ENCODE measurements at places on chromosomes 11 and 22. TPM values are rescaled to one million over a fixed set of nuclear protein-coding genes. Genes with fewer than 3 reads are reported as not detected.
A peak's percentile ranks its signal among the peaks of the same experiment; 100 is the strongest.

GRCh38 chr11:44709966-44710365, 16.8 kb upstream of the TSPAN18 start:
- DNase-seq = no peak

DNA sequence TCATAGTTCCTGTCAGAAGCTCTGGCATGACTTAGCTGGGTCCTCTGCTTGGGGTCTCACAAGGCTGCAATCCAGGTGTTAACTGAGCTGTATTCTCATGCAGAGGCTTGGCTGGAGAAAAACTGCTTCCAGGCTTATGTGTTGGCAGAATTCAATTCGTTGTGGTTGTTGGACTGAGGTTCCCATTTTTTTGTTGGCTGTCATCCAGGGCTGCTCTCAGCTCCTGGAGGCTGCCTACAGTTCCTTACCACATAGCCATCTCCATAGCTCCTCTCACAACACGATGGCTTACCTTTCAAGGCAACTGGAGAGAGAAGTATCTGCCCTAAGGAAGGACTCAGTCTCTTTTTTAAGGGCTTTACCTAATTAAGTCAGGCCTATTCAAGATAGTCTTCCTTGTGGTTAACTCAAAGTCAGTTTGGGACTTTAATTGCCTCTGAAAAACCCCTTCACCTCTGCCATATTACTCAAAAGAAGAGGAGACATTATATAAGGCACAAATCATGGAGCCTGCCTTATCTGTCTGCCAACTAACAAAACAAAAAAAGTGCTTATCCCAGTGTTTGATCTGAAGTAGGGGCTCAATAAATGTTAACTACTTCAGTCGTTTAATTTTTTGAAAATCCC, 35.2 kb downstream of the OR2AG2 start:
- DNase-seq = no peak

DNA sequence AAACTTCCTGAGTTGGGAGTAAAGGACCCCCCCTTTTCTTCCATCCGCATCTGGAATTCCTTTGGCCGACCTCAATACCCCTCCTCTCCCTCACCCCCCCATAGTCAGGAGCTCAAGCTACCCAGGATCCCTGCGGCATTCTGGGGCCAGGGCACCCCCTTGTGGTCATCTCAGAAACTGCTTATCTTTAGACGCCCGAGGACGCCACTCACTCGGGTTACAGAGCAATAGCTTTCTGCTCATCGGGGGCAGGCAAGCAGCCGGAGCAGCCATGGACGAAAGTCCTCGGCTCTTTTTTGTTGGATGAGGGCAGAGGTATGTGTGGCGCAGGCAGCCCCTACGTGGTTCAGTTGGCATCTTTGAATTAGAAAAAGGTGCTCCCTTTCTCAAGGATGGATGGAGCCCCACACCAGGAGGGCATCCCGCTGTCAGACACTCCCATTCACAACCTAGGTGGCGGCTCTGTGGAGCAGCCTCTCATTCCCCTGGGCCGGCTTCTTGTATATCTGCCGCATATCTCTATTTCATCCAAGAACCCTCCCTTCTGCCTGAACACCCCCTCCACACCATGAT, 2.3 kb downstream of the C1QTNF5 start:
- no peak for DNase-seq

DNA sequence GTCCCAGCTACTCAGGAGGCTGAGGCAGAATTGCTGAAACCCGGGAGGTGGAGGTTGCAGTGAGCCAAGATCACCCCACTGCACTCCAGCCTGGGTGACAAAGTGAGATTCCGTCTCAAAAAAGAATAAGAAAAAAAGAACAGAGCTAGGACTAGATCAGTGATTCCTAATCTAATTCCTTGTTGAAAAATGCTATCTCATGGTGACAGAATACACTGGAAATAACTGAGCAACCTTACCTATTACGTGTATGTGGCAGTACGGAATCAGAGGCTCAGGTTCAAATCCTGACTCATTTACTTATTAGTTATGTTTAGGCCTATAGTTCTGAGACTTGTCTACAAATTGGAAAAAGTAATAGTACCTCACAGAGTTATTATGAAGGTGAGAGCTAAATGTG, 19.5 kb upstream of the RCE1 start:
- DNase-seq = no peak

DNA sequence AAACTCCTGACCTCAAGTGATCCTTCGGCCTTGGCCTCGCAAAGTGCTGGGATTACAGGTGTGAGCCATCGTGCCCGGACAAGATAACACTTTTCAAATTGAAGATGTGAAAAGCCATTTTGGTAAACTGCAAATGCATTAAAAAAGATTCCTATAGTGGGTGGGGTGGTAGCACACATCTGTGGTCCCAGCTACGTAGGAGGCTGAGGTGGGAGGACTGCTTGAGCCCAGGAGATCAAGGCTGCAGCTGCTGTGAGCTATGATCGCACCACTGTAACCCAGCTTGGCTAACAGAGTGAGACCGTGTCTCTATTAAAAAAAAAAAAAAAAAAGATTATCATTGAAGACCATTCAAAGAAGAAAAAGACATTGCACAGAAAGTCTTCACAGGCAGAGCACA, 16.9 kb upstream of the ARFGAP3 start:
- no peak for DNase-seq

DNA sequence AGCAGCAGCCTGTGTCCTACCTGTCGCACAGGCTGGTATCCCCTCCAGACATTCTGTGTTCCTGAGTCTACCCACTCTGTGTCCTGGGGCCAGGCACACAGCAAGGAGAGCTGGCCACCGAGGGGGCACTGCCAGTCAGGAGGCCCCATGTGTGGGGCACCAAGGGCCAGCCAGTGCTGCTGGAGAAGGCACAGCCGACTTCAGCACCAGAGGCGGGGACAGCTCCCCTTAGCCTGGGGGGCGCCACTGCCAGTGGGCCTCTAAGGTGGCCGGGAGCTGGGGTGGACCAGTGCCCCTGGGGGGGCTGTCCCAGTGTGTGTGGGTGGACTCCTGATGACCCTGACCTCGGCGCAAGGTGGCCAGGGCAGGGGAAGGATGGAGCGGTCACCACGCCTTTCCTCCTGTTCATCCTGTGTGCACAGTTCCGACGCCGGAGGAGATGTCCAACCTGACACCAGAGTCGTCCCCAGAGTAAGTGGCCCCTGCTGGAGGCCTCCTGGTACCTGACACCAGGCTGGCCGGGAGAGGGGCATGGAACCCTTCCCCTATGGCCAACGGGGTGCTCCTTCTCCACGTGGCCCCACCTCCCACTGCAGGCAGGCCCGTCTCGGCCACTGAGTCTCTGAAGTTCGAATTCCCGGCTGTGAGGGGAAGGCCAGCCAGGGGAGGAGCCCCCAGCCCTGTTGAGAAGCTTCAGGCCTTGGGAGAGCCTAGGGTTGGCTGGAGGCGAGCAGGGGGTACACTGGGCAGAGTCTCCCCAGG, 35.4 kb downstream of the MOB2 start:
- DNase-seq = no peak

- DNase-seq = no peak
Measured at GRCh38 chr11:112106070-112106469, 19.4 kb downstream of the SDHD start.

DNA sequence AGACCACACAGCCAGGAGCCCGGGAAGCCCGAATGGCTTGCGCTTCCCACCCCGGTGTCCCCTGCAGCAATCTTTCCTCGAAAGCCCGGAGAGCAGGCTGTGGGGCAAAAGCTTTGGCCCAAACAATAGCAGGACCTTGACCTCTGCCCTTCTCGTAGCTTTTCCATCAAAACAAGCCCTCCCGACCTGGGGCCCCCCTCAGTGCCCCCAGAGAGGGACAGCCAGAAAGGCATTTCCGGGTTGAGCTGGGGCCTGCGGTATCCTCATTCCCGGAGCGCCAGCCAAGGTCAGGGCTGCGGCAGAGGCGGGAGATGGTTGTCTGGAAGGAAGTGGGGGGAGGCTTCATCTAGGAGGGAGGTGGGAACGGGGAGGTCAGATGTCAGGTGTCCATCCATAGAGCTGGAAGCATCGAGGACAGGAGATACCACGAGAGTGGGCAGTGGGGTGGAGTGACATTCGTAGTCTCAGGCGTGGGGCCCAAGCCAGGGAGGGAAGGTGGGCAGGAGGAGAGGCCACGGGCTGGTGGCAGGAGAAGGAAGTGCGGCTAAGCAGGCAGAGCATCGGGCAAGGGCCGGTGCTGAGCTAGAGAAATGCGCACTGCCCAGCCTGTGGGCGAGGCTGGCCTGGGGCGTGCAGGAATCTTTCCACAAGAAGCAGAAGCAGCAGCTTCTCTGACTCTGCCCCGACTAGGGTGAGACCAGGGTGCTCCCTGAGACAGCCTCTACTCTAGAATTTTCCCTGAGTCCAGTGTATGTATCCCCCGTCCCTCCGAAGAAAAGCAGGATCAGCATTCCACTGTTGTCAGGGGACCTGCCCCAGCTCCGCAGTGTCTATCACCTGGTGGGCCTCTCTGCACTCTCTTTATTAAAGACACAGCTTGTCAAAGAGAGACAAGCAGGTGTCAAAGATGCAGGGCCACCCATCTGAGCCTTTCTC, 14.3 kb downstream of the PDGFB start:
- DNase-seq = no peak

GRCh38 chr22:25508161-25508560, 56.3 kb upstream of the GRK3 start:
- no peak for DNase-seq

DNA sequence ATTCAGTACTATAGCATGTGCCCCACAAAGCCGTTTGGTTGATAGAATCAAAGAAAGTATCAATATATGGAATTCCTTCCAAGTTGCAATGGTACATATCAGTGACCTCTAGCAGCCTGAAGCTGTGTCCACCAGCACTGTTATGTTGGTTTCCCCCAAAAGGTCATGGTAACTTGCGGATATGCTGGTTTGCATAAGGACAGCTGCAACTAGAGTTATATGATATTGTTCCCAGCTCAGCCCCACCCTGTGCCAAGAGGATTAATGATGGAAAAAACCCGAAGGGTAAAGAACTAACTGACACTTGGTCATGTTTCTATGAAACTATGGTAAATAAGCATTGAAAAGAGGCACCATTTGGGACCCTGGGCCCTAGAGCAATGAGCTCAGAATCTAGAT, 93.5 kb downstream of the PDHX start:
- no peak for DNase-seq

- DNase-seq = no peak
Measured at GRCh38 chr22:31618471-31619176, 43.4 kb downstream of the PISD start.

DNA sequence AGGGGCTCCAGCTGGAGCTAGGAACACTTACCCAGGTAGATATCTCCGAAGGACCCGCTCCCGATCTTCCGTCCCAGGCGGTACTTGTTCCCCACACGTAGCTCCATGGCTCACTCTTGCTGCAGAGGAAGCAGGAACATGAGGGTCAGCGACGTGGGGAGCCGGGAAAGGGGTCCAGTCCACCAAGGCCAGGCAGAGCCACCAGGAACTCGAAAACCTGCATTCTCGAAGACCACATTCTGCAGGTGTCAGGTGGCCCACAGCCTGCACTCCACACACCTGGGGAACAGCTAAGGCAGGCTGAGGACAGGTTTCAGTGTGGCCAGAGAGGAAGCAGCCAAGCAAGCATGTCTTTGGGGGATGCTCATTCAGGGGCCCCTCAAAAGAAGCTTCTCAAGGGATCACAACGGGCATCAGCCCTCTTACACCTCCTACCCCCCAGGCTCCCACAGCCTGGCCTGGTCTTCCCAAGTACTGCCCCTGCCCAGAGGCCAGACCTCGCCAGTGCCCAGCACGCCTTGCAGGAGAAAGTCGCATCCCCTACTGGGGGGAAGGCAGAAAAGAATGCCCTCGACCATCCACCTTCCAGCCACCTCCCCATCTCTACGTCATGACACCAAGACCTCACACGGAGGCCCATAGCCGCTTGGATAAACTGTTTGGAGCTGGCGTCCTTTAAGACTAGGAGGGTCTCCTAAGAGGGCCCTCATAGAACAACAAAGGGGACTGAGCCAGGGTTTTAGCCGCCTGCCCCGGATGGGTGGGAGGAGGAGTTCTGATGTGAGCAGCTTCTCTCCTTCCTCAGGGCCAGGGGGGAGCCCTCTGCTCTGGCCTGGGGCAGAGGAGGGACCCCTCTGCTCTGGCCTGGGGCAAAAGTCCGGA, 2.9 kb downstream of the CSNK1E start:
- DNase-seq = no peak

- no peak for DNase-seq
Measured at GRCh38 chr22:27504360-27505253, 296.9 kb downstream of the MN1 start.

GRCh38 chr22:40258017-40258416, 80.3 kb downstream of the TNRC6B start:
- DNase-seq = no peak

GRCh38 chr11:113278925-113279324, 35.5 kb upstream of the TTC12 start:
- no peak for DNase-seq

DNA sequence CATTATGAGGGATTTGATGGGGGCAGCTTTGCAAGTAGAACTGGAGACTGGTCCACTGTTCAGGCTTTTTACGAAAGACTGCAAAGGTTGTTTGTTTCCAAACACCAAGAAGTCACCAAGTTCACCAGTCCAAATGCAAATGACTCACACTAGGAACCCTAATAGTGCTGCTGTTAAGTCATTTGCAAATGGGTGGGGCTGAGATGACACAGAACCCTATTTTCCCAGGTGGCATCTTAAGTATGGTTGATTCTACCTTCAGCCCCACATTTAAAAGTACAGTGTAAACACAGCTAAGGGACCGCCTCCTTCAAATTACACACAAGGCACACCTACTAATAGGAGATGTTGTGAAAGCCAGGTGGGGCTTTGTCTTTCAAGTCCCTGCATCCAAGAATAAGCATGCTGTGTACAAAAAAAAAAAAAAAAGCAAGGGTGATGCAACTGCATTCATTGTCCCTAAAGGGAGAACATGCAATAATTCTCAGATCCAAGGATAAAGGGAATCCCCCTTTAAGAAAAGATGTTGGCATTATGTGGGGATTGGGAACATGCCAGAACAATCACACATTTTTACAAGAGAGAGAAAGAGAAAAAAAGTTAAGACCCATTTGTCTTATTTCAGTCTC, 27.3 kb downstream of the BDNF start:
- no peak for DNase-seq

GRCh38 chr22:25014896-25015755, 62.6 kb downstream of the KIAA1671 start:
- DNase-seq = no peak

GRCh38 chr11:12434325-12434654, 56.9 kb downstream of the PARVA start:
- no peak for DNase-seq

- DNase-seq = no peak
Measured at GRCh38 chr11:130179396-130180306, 20.1 kb downstream of the ST14 start.

GRCh38 chr11:67519726-67520125, 3.5 kb downstream of the CABP2 start:
- DNase-seq = no peak

- DNase-seq = no peak
Measured at GRCh38 chr22:20091690-20092476, 11.8 kb downstream of the DGCR8 start.

- no peak for DNase-seq
Measured at GRCh38 chr11:112085822-112086421, 634 bp downstream of the TIMM8B start.

GRCh38 chr11:18526521-18527296, at the start of gene TSG101:
Gene TSG101, minus strand, starts transcription at chr11:18526942. Its CDS starts 126 bp downstream, at chr11:18526816.
- peak; percentile 96 for DNase-seq

Gene CRYBB2
- 0.47 TPM for total RNA-seq

Gene OR52N5
- total RNA-seq = not detected

Gene HNRNPUL2
- total RNA-seq = 50.4 TPM

Gene SLC22A8
- total RNA-seq = not detected

Gene RFPL2
- not detected for total RNA-seq

Gene CLDN5
- 38.9 TPM for total RNA-seq

Gene PDGFB
- 5.9 TPM for total RNA-seq

Gene JAML
- 13.9 TPM for total RNA-seq

Gene C1QTNF4
- total RNA-seq = 1.4 TPM

Gene RAB38
- total RNA-seq = 25.1 TPM

Gene APOBEC3C
- 41.4 TPM for total RNA-seq
